Occipital lobe (tissue), 3 donors: ENCODE measurements at places on chromosomes 7 and 10.

- DNase-seq = no peak
These were observed 210.7 kb upstream of the STEAP1 start for GRCh38 chr7:89943525-89944050.

- DNase-seq = no peak
These were observed 192.3 kb downstream of the REEP3 start for GRCh38 chr10:63713191-63714144.

- DNase-seq = peak; percentile 44
These were observed 29.6 kb downstream of the MINDY4 start for GRCh38 chr7:30800785-30801252.

DNA sequence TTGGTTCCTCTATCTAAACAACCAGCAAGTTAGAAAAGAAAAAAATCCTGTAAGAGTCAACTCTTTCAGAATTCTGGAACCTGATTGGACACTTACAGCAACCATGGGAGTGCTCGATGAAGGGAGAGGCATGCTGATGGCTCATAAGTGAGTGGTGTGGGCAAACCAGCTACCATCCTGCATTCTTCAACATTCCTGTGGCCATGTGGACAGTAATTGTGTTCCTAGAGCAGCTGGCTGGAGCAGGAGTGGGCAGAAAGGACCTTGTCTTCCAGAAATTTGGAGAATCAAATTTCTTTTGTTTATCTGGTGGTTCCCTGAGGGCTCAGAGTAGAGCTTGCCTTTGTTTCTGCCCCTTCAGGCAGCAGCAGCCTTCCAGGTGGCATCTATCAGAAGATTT is 22.5 kb upstream of the MYL7 start:
- DNase-seq = no peak

- DNase-seq = no peak
These were observed 17.5 kb upstream of the CPVL start for GRCh38 chr7:29163854-29164253.

- no peak for DNase-seq
These were observed 222.0 kb downstream of the ADK start for GRCh38 chr10:74373059-74373458.

- no peak for DNase-seq
These were observed 55.5 kb downstream of the DNAJC12 start for GRCh38 chr10:67782530-67782929.

DNA sequence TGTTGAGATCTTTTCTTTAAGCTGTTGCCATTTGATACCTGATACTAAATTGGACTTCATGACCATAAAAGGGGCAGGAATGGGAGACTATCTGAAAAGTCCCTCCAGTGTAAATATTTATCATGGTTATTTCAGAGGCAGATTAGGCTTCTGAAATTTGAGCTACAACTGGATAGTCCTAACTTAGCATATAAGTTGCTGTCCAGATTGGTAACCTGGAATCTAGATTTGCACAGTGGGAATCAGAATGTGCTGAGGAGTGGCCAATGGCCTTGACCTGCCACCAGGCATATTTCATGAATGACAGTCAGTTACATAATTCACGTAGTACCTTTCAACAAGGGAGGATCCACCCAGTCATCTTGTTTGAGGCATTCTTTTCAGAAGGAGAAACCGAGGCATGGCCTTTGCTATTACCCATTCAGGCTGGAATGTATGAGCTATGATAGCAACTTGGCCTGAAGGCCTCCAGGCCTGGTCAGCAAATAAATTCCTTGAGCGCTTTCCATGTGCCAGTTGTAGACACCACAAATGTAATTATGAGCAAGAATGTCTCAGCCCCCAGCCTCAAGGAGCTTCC is 80.0 kb downstream of the EEPD1 start:
- no peak for DNase-seq

GRCh38 chr10:114685456-114685855 is 27.4 kb upstream of the ABLIM1 start:
- DNase-seq = no peak

- no peak for DNase-seq
These were observed 471.6 kb upstream of the AKR1E2 start for GRCh38 chr10:4354382-4354812.

DNA sequence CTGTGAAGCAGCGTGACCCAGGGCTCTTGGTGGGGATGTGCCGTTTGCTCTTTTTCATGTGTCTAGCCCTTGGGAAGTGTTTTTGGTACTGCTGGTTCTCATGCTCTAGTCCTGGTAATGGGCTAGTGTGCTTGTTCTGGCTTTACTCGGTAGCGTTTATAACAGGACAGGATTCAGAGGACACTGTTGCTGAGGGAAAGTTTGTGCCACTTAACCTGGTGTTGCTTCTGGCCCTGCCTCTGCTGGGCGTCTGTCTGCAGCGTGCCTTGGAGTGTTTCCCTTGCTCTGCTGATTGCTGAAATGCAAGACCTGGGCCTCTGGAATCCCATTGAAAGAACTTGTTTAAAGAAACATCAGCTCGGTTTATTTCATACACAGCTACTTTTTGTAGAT is 35.0 kb downstream of the INPP5A start:
- DNase-seq = no peak

- no peak for DNase-seq
These were observed 199.7 kb downstream of the EXOC4 start for GRCh38 chr7:133452577-133452976.

DNA sequence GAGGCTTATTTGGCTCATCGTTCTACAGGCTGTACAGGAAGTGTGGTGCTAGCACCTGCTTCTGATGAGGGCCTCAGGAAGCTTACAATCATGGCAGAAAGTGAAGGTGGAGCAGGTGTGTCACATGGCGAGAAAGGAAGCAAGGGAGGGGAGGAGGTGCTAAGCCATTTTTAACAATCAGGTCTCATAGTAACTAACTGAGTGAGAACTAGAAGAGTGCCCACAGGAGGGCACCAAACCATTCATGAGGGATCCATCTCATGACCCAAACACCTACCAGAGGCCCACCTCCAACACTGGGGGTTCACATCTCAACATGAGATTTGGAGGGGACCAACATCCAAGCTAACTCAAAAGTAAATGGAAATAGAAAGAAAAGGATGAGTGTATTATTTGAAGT is 78.1 kb downstream of the CXCL12 start:
- no peak for DNase-seq

DNA sequence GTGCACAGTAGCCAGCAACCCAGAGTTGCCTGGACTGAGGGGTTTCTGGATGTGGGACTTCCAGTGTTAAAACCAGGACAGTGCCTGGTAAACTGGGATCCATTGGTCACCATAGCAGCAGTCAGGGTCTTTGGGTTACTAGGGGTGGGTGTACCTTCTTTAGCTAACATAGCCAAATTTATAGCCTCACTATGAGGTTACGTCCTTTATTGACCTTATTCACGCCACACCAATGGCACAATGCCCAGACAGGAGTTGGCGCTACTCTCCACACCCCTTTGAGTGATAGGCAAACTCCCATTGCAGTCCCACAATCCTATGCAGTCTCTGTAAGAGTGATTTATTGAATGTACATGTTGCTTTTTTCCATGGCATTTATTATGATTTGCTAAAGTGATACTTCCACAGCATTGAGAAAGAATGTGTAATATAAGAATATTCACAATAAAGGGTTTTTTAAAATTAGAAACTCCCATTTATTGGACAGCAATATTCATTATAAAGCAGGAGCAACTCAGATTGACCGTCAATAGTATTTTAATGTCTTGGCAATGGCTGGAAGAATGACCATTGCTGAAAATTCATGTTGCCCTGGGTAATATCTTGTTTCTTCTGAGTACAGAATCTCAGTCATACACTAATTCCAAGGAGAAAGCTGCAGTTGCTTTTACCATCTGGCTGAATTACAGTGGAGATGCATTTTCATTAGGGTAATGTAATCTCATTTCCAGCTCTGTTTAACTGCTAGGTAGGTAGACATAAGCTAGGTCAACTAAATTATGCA is 26.1 kb downstream of the IFIT5 start:
- no peak for DNase-seq
